ENCODE measurements at places on chromosomes 3 and 15. TPM values are rescaled to one million over a fixed set of nuclear protein-coding genes. Genes with fewer than 3 reads are reported as not detected.

Gene ZNF501
- total RNA-seq: 14.3 TPM

DNA sequence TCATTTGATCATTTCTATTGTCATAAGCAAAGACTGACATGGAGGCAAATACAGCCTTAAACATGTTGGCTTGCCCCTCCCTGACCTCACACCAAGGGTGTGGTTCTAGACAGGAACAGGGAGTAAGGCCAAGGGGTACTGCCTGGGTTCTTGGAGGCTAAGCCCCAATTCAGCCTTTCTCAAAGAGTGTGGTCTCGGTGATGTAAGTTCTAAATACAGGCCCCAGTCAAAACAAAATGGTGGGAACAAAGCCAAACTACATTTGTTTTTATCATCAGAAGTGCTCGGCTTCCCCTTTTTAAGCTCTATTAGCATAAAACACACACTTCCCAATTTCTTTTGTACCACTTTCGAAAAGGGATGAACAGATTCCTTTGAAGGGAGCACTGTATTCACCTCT, 129.5 kb downstream of the ATP8B4 start:
- DNase-seq: no peak

- DNase-seq: no peak
Observed at GRCh38 chr3:124125315-124125714, 133.4 kb upstream of the ROPN1 start.

DNA sequence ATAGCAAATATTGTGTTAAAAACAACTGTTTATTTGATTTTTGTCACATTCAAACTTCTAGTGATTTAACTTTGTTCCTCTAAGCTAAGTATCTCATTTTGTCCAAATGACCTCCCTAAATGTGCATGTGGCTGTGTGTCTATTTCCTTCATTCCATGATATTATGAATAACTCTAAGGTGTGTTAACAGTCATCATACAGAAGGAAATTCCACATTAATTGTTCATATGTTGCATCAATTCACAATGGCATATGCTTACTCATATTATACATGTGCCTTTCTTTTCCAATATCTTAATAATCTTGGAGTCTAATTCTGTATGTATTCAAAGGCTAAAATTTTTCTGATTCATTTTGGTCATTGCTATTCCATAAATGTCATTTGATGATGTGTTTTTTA, 186.4 kb downstream of the WDR72 start:
- no peak for DNase-seq

DNA sequence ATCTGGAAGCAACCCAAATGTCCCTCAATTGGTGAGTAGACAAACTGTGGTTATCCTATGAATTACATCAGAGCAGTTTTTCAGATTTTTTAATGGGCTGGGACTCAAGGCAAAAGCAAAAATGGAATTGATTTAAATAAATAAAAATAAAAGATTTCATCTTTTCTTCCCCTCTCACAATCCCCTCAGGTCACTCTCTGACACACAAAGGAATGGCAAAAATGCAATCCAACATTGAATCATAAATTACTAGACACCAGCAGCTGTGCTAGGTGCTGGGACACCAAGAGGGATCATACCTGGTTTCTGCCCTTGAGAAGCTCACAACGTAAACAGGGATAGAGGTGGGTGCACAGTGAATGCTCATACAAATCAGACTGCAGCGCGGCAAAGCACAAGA, 58.8 kb downstream of the CPN2 start:
- DNase-seq: no peak

DNA sequence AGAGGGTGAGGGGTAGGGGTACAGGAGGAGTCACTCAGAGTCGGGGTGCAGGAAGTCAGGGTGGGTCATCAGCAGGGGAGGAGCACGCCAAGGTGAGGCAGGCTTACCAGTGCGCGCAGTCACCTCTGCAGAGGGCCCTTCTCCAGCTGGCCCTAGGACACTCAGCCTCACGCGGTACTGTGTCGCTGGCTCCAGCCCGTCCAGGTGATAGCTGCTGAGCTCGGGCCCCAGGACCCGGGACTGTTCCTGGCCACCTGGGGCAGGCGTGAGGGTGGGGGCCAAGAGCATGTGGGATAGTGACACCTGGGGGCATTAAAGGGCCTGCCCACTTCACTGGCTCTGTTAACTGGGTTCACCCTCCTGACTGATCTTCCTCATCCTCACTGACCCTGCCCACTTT, 7.4 kb downstream of the COL7A1 start:
- DNase-seq: no peak

Gene SLC30A4
- 26.9 TPM for total RNA-seq

DNA sequence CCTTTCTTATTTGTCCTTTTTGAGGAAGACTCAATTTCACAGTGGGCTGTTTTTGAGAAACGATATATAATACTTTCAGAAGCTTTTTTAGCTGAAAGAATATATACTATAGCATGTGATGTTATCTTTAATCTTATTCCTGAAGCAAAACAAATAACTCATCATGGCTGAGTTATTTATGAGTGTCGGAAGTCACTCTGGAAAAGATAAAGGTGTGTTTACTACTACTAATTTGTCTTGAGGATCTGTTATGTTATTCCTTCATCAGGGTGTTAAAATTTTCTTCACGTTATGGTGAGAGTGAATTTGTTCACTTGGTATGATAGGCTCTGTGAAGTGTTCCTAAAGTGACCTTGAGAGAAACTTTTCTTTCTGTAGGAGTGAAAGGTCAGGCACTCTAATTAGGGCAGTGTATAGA, 4.7 kb downstream of the TCF12 start:
- DNase-seq: no peak

Gene OR5K2
- total RNA-seq: not detected

Gene CMTM6
- 123 TPM for total RNA-seq

- no peak for DNase-seq
Observed at GRCh38 chr3:72538070-72538745, 310.0 kb downstream of the SHQ1 start.

Gene SLC7A14
- total RNA-seq: 1.8 TPM

Gene CYP19A1
- 0.69 TPM for total RNA-seq

DNA sequence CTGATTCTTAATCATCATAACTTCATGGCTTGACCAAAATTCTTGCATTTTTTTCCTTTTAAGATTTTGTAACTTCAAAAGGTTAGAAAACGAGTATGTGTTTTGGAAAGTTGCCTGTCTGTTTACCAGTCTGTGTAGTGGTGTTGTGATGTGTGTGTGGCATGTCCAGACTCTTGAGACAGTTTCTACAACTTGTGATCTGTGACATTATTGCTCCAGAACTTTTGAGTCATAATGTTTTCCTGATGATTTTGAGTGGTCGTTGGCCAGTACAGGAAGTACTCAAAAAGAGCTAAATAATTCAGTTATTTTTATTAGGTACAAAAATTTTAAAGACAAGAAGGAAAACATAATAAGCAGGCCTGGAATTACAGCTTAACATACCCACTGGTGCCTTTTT, 229.0 kb upstream of the C2CD4B start:
- no peak for DNase-seq

GRCh38 chr3:59143447-59143846, 93.6 kb upstream of the CFAP20DC start:
- no peak for DNase-seq

- DNase-seq: no peak
Observed at GRCh38 chr3:187015903-187016638, 85.7 kb downstream of the ST6GAL1 start.

GRCh38 chr3:150494411-150494977, 51.8 kb downstream of the SERP1 start:
- DNase-seq: no peak

GRCh38 chr3:103653996-103654395, 1219.2 kb downstream of the ZPLD1 start:
- no peak for DNase-seq

GRCh38 chr3:67232642-67233041, 234.5 kb downstream of the KBTBD8 start:
- DNase-seq: no peak

Gene FGF12
- total RNA-seq: 4.5 TPM

Gene STXBP5L
- 1.8 TPM for total RNA-seq

- DNase-seq: no peak
Observed at GRCh38 chr3:13501056-13501455, 20.9 kb downstream of the HDAC11 start.

- DNase-seq: no peak
Observed at GRCh38 chr3:194395212-194395611, 3.9 kb downstream of the GP5 start.

GRCh38 chr15:54082836-54083492, 104.7 kb downstream of the UNC13C start:
- no peak for DNase-seq

- no peak for DNase-seq
Observed at GRCh38 chr15:72195101-72195511, 2.5 kb downstream of the GRAMD2A start.

DNA sequence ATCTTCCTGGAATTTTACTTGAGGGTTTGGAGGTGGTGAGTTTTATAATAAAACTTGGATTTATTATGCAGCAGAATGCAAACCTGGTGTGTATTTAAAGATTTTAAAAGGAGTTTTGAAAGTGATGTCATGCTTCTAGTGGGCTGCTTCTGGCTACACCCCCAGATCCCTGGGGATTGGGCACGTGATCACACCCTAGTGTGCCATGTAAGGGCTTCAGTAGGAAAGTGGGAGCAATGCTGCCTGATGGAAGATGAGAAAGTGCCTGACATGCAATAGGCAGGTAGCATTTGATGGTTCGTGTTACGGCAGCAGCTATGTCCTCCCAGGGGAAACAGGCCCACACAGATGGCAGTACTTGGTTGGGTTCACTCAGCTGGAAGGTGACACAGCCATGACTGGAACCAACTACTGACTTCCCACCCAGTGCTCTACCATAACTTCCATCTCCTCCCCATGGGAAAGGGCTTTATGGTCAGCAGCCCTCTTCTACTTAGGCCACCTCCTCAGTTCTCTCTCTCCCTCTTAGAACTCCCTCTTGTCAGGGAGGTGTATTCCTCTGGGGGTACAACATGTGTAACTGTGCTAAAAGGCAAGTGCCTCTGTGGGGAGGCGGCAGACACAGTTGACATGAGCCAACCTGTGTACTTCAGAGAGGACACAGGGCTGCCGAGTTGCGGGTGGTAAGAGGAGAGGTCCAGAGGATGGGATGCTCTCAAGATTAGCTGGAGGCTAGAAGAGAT, 5.6 kb downstream of the ITPKA start:
- no peak for DNase-seq

Gene NEK10
- 7.5 TPM for total RNA-seq

Gene GOLGA6L4
- total RNA-seq: 4.9 TPM

DNA sequence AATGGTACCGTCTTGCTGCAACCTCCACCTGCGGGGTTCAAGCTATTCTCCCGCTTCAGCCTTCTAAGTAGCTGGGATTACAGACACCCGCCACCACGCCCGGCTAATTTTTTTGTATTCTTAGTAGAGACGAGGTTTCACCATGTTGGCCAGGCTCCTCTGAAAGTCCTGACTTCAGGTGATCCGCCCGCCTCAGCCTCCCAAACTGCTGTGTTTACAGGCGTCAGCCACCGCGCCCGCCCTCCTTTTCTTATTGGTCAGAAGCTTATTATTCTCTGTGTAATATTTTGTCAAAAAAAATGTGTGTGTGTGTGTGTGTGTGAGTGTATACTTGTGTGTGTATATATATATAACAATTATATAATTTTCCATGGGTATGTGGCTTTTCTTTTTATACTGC, 425.6 kb downstream of the CADM2 start:
- DNase-seq: no peak

Gene RAD51
- total RNA-seq: 2.2 TPM

- DNase-seq: peak; percentile 73
Observed at GRCh38 chr3:174439331-174440252, 419.5 kb upstream of the NAALADL2 start.

Gene GOLGA6B
- 0.26 TPM for total RNA-seq

GRCh38 chr3:176399193-176399592, 798.1 kb downstream of the TBL1XR1 start:
- no peak for DNase-seq

Gene LIPC
- total RNA-seq: 1.2 TPM

- DNase-seq: no peak
Observed at GRCh38 chr3:142647856-142648255, 51.7 kb downstream of the PLS1 start.

Gene TP63
- 26.3 TPM for total RNA-seq

- DNase-seq: no peak
Observed at GRCh38 chr3:101814835-101815234, 34.5 kb upstream of the NFKBIZ start.

GRCh38 chr3:38002291-38002876, 11.8 kb downstream of the VILL start:
- DNase-seq: no peak

DNA sequence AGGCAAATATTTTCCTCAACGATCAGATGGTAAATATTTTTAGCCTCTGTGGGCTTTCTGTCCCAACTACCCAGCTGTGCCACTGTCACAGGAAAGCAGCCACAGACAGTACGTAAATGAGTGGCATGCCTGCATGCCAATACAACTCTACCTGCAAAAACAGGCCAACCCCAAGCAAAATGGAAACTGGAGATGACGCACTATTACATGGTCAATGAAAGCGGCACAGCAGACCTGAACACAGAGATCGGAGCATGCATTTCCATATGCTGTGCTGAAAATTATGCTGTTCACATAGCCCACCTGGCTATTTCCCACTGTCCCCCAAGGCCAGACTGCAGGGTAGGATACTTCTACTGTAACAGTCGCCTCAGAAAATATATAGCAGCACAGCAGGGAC, 57.8 kb downstream of the HERC2 start:
- DNase-seq: no peak

Gene COL6A5
- total RNA-seq: 6.1 TPM
